ENCODE measurements at places on chromosomes 1 and 21. TPM values are rescaled to one million over a fixed set of nuclear protein-coding genes. Genes with fewer than 3 reads are reported as not detected.

GRCh38 chr1:66526036-66526435 lies 7.9 kb upstream of the SGIP1 start:
- DNase-seq: no peak
- peaks cover 10% of the 10 kb centered on the region for H3K27me3 ChIP-seq
- no peak overlapping the region for H3K27ac ChIP-seq
- H3K4me3 ChIP-seq: no peak overlapping the region
- no peaks in the 10 kb centered on the region for H3K36me3 ChIP-seq

GRCh38 chr1:161484613-161485012 lies 20.6 kb upstream of the FCGR2A start:
- no peaks in the 10 kb centered on the region for H3K36me3 ChIP-seq
- H3K27me3 ChIP-seq: peaks cover 24% of the 10 kb centered on the region
- no peak overlapping the region for H3K4me3 ChIP-seq

GRCh38 chr1:2943686-2944260 lies 77.5 kb upstream of the ACTRT2 start:
- no peak overlapping the region for H3K4me3 ChIP-seq
- no peaks in the 10 kb centered on the region for H3K4me1 ChIP-seq
- H3K27me3 ChIP-seq: no peaks in the 10 kb centered on the region
- DNase-seq: no peak
- H3K36me3 ChIP-seq: no peaks in the 10 kb centered on the region
- no peak overlapping the region for H3K27ac ChIP-seq

DNA sequence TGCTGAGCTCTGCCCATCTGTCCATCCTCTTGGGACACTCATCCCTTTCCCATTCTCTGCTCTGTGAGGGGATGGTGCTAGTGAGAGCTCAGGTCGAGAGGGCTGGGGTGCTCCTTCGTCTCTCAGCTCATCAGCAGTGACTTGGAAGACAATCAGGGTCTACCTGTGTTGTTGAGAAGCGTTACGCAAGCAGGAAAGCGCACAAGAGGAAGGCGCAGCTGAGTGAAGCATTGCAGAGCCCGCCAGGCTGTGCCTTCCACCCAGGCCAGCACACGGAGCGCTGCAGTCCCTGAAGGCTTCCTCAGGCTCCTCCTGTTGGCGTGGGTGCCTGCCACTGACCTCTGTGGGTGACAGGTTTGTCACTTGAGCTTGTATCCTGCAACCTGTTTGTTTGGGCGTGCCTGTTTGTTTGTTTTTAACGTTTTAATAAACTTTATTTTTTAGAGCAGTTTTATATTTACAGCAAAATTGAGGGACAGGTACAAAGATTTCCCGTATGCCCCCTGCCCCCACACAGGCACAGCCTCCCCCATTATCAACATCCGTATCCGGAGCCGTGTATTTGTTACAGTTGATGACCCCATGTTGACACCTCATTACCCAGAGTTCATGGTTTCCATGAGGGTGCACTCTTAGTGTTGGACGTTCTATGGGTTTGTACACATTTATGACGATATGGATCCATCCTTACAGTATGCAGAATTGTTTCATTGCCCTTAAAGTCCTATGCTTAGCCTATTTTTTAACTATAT lies 36.7 kb downstream of the ADARB1 start:
- H3K27ac ChIP-seq: no peak overlapping the region
- H3K36me3 ChIP-seq: peaks cover 6% of the 10 kb centered on the region
- H3K4me3 ChIP-seq: peak overlapping the region; percentile 37
- DNase-seq: no peak

DNA sequence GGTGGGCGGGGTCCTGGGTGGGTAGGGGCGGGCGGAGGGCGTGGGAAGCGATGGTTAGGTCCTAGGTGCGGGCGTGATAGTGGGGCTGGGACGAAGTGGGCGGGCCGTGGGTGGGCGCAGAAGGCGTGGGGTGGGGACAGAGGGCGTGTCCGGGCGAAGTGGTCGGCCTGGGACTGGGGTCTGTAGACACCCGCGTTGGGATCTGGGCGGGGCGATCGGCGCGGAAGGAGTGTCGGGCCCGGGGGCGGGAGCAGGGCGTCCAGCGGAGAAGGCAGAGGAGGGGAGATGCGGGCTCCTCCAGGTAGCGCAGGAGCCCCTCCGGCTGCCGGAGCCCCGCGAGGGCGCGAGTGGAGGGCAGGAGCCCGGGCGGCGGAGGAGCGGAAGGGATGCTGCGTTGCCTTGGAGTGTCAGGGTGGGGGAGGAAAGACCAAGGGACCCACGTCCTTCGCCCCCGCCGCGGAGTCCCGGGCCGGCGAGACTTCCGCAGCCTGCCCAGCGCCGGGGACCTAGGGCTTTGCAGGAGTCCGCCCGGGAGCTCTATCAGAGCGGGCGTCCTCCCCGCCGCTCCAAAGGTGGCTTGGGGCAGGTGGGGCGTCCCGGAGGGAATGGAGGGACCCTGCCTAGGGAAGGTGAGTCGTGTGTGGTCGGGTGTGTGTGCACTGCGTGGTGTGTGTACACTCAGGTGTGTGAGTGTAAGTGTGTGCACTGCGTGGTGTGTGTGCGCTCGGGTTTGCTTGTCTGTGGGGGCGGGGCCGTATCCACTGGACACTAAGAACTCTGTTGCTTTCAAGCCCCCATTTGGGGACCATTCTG lies 27.0 kb upstream of the PRSS38 start:
- H3K27ac ChIP-seq: no peak overlapping the region
- DNase-seq: peak; percentile 80
- peak overlapping the region; percentile 72 for H3K4me3 ChIP-seq
- H3K36me3 ChIP-seq: no peaks in the 10 kb centered on the region
- H3K27me3 ChIP-seq: peaks cover 2% of the 10 kb centered on the region

- H3K27me3 ChIP-seq: peaks cover 4% of the 10 kb centered on the region
- DNase-seq: no peak
- no peaks in the 10 kb centered on the region for H3K36me3 ChIP-seq
- H3K4me3 ChIP-seq: no peak overlapping the region
Observed at GRCh38 chr1:66542314-66542713, 8.4 kb downstream of the SGIP1 start.

DNA sequence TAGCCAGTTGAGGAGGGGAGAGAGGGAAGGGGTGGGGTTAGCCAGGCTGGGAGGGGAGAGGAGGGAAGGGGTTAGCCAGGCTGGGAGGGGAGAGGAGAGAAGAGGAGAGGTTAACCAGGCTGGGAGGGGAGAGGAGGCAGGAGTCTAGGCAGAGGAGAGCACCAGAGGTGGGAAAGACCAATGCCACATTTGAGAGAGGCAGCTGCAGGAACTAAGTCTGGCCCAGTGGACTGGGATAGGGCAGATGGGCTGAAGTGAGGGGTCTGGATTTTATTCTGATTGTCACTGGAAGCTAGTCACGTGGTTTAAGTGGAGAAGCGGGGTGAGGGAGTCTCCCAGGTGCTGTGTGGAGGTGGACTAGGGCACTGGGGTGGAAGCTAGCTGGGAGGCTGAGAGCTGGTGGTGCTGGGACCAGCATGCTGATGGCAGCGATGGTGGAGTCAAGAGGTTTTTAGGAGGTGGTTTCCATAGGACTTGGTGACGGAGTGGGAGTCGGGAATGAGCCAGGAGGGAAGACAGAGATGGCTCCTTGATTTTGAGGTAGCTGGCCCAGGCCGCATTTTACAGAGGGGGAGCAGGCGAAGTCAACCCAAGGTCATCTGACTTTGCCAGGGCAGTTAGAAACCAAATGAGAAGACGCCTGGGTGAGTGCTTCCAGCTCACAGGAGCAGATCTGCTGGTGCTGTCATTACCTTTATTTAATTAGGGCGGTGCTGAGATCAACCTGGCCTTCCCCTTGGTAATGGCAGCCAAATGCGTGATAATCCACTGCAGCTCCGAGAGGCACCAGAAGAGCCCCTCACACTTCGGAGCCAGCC lies 42.8 kb downstream of the DISP3 start:
- no peaks in the 10 kb centered on the region for H3K27me3 ChIP-seq
- no peak overlapping the region for H3K4me3 ChIP-seq
- no peak for DNase-seq
- H3K4me1 ChIP-seq: no peaks in the 10 kb centered on the region

DNA sequence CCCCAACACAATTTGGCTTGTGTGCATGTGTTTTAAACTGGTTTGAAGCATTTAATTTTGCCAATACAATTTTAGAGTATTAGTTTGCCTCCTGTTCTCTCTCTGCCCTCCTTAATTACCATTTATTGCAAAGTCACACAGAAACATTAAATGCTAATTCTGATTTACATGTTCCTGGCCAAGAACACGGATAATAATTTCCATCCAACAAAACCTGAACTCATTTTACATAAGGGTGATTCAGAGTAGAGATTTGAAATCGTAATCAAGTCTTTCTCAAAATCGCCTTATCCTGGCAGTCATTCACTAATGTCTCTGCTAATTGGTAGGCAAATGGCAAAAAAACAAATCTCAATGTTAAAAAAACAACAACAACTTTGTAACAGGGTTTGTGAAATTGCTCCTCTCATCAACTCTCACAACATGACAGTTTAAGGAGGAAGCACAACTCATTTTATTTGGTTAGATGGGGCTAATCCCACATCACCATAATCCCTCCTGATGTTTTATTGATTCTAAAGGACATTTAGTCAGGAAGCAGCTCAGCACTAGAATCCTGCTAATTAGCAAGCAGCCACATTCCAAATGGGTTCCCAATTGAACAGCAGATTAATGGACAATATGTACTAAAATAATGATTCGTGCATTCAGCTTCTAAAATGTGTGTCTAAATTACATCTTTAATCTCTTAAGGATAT lies 55.9 kb downstream of the C1orf87 start:
- no peaks in the 10 kb centered on the region for H3K27me3 ChIP-seq
- H3K4me1 ChIP-seq: no peaks in the 10 kb centered on the region
- DNase-seq: no peak
- no peak overlapping the region for H3K4me3 ChIP-seq
- no peak overlapping the region for H3K27ac ChIP-seq

DNA sequence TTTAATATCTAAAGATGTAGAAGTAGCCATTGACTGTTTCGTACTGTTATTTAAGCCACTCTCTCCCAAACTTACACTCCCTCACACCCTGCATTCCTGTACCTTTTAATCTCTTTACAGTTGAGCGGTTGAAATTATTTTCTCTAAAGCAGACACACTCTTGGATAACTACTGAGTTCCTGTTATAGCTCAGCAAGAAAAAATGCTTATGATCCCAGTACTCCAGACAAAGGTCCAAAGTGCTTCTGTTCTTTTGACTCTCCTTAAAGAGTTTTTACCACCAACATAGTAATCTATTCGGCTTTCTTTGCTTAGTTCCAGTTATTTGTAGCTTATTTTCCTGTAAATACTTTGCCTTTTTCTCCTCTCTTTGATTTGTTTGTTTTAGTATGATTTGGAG lies 100.1 kb downstream of the ATF6 start:
- H3K4me1 ChIP-seq: no peaks in the 10 kb centered on the region
- no peaks in the 10 kb centered on the region for H3K27me3 ChIP-seq
- H3K4me3 ChIP-seq: no peak overlapping the region
- no peak overlapping the region for H3K27ac ChIP-seq
- DNase-seq: no peak

GRCh38 chr1:213989002-213989855 lies 1.5 kb downstream of the PROX1 start:
- peaks cover 88% of the 10 kb centered on the region for H3K27me3 ChIP-seq
- peaks cover 3% of the 10 kb centered on the region for H3K36me3 ChIP-seq
- peak overlapping the region; percentile 89 for H3K4me3 ChIP-seq
- no peak overlapping the region for H3K27ac ChIP-seq
- peaks cover 25% of the 10 kb centered on the region for H3K4me1 ChIP-seq
- no peak for DNase-seq

- H3K36me3 ChIP-seq: no peaks in the 10 kb centered on the region
- H3K27ac ChIP-seq: no peak overlapping the region
- peaks cover 3% of the 10 kb centered on the region for H3K4me1 ChIP-seq
Observed at GRCh38 chr1:200388791-200389190, 21.0 kb downstream of the ZNF281 start.

DNA sequence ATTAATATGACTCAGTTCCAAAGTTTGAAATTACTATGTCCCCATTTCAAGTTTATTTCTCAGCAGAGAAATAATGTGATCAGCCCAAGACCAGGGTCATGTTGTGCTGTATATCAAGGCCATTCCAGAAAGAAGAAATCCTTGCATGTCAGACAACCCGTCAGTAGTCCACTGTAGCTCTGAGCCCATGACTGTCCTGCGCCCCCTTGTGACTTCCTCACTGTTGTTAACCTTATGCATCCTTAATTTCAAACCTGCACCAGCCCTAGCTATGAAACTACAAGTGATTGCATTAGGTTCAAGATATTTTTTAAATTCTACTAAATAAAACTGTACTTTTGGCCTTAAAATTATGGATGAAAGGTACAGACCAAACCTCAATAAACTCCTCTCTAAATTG lies 133.0 kb downstream of the LRRC7 start:
- H3K4me3 ChIP-seq: no peak overlapping the region
- no peaks in the 10 kb centered on the region for H3K27me3 ChIP-seq
- H3K27ac ChIP-seq: no peak overlapping the region

- no peaks in the 10 kb centered on the region for H3K36me3 ChIP-seq
- H3K4me3 ChIP-seq: no peak overlapping the region
- H3K27ac ChIP-seq: no peak overlapping the region
- H3K4me1 ChIP-seq: no peaks in the 10 kb centered on the region
- H3K27me3 ChIP-seq: peaks cover 53% of the 10 kb centered on the region
Observed at GRCh38 chr1:220787069-220787619, 431 bp downstream of the MTARC1 start.

DNA sequence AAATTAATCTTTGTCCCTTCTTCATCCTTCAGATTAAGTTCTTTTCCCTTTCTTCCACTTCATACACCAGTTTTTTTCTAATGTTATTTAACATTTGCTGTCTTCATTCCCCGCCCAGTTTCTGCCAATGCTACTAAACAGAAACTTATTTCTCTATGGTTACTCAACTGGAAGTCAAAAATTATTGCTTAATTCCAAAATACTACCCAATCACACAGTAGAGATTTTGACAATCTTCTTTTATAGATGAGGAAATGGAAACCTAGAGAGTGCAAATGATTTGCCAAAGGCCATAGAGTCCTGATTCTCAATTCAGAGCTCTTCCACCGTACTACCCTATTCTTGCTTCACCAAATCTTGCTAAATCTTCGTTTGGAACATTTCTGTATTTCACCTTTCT lies 58.1 kb upstream of the SH3GLB1 start:
- H3K4me3 ChIP-seq: no peak overlapping the region
- no peaks in the 10 kb centered on the region for H3K4me1 ChIP-seq
- H3K27ac ChIP-seq: no peak overlapping the region

Gene KCNJ9
- total RNA-seq: not detected

Gene SYT14
- total RNA-seq: not detected

Gene RXFP4
- total RNA-seq: not detected

Gene SVBP
- 11.4 TPM for total RNA-seq

Gene MYBPH
- total RNA-seq: not detected

Gene ACKR1
- not detected for total RNA-seq

Gene SDE2
- total RNA-seq: 22.3 TPM

Gene CLCNKB
- not detected for total RNA-seq

Gene PPIAL4G
- total RNA-seq: 0.05 TPM

Gene KRTAP19-3
- not detected for total RNA-seq

Gene PLPP3
- total RNA-seq: not detected
